B cell (primary cell): ENCODE measurements at places on chromosomes 2 and 18.

GRCh38 chr2:71557321-71557720 lies 104.0 kb downstream of the DYSF start:
- no peak for DNase-seq

DNA sequence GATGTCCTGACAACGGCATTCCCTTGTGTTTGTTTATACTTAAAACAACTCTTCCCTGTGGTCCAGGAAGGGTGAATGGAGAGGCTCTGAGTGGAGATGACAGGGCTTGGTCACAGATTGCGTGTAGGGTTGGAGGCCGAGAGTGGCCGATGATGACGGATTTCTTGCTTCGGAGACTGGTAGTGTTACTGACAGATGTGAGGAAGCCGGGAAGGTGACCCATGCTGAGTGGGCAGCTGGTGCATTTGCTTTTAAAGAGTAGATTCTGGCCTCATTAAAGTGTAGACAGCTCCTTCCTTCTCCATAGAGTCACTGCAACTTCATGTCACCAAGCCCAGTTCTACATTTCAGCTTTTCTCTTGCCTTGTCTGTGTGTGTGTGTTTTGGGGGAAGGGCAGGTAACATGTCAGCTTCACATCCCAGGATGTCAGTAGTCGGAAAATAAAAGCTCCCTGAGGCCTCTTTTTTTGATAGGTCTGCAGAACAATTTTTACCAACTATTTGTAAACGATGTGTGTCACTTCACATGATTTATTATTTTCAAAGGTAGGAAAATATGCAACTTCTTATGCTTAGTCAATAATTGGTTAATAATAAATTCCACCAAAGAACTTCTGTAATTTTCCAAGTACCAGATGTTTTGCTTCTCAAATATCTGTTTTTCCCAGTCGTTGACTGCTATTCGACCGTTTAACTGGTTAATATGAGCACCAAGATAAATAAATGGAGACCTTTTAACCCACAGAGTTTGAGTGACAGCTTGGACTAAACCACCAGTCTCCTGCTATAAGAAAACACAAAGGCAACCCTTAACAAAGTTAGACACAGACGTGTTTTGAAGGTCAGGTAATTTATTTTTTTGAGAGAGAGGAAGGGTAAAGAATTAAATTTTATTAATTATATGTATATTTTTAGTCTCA lies 436.9 kb downstream of the SLC4A3 start:
- DNase-seq: no peak

DNA sequence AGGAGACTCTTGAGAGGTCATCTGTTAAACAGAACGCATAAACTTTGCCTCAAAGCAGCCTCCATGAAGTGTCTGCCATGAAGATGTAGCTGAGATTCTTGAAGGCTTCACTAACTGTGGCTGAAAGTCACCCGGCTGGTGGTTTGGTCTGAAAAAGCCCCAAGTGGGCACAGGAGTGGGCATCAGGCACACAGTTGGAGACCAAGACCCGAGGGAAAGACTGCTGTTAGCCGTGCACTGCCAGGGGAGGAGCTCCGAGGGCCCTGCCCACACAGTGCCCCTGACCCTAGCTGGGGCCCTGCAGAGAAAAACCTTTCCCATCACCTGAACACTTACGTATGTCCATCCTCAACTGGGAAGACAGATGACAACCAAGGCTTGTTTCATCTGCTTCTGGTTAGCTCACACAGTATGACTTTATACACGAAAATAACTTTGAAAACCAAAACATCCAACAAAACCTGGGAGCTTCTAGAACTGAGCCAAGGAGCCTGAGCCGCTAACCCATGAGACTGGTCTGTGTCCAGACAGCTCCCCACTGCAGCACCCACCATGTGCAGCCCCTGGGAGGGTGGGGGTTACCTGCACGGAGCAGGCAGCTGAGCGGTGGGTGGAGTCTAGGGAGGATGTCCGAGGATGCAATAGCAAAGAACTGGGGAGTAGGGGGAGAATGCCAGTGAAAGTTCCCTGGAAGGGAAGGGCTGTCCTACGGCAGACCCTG lies 15.4 kb downstream of the HJURP start:
- DNase-seq: no peak

GRCh38 chr2:9020267-9020666 lies 16.8 kb upstream of the MBOAT2 start:
- DNase-seq: no peak

- peak; percentile 72 for DNase-seq
Observed at GRCh38 chr2:24885221-24886125, 34.6 kb downstream of the ADCY3 start.

GRCh38 chr2:158553257-158553656 lies 96.5 kb downstream of the PKP4 start:
- DNase-seq: no peak

- no peak for DNase-seq
Observed at GRCh38 chr18:10131460-10132395, 217.9 kb downstream of the VAPA start.

GRCh38 chr2:175036582-175037018 lies 31.4 kb upstream of the CHN1 start:
- DNase-seq: peak; percentile 45

DNA sequence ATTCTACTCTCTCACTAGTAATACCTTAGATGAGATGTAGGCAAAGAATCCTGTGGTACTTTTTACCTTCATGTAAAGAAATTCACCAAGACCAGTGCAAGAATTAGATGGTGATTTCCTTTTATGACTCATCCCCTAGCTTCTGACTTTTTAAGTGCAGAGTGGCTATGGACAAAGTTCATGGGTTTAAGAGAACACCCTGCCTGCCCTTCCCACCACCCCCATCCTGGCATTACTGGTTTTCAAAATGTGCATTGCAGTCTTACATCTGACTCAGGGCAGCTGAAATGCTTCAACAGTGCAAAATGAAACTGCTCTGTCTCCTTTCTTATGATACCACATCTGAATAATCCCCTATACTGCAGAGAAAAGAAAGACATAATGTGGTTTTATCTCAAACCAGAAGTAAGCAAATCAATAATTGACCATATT lies 22.6 kb downstream of the MAIP1 start:
- no peak for DNase-seq

DNA sequence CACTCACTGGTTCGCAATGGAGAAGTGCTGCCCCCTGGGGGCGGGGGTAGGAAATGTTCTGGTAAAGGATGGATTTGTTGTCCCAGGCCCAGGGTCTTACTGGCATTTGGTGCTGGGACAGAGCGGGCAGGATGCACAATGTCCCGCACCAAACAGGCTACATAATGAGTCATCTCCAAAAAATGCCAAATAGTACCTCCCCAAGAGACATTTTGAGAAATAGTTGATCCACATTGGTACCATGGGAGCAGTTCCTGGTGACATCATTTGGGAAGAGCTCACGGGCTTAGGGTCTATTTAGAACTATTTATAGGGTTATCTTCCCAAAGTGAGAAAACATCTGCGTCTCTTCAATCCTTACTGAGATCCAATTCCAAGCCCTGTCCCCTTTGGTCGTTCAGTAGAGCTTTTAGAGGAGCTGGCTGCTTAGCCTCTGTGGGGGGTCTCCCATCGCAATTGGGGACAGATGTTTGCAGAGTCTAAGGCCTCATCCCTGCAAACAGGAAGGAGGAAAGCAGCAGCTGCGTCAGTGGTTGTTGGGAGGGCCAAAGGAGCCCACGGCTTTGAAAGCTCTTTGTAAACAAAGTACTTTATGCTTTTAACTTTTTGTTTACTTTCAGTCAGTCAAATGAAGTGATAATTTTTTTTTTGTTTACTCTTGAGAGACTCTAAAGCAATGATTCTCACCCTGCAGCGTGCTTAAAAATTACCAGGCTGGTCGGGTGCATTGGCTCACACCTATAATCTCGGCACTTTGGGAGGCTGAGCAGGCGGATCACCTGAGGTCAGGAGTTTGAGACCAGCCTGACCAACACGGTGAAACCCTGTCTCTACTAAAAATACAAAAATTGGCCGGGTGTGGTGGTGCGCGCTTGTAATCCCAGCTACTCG lies 49.3 kb downstream of the GREB1 start:
- DNase-seq: peak; percentile 56

DNA sequence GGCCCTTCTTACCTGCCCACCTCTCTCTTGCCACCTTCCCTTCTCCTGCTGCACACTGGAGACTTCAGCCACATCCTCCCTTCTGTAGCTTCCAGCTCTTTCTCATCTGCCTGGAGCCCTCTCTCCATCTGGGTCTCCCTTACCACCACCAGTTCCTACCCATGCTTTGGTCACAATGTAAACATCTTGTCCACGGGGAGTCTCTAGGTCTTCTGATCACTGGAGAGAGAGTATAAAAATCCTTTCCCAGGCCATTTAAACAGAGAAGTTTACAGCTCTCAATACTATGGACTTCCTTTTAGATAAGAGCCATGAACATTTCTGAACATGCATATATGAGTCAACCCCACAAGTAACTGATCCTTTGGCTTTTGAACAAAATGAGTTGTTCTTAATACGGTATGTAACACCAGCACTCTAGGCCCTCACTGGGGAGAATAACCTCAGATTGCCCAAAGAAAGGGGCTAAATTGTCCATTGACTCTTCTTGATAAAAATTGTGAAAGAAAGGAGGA lies 5.8 kb downstream of the ARHGAP25 start:
- DNase-seq: peak; percentile 6

DNA sequence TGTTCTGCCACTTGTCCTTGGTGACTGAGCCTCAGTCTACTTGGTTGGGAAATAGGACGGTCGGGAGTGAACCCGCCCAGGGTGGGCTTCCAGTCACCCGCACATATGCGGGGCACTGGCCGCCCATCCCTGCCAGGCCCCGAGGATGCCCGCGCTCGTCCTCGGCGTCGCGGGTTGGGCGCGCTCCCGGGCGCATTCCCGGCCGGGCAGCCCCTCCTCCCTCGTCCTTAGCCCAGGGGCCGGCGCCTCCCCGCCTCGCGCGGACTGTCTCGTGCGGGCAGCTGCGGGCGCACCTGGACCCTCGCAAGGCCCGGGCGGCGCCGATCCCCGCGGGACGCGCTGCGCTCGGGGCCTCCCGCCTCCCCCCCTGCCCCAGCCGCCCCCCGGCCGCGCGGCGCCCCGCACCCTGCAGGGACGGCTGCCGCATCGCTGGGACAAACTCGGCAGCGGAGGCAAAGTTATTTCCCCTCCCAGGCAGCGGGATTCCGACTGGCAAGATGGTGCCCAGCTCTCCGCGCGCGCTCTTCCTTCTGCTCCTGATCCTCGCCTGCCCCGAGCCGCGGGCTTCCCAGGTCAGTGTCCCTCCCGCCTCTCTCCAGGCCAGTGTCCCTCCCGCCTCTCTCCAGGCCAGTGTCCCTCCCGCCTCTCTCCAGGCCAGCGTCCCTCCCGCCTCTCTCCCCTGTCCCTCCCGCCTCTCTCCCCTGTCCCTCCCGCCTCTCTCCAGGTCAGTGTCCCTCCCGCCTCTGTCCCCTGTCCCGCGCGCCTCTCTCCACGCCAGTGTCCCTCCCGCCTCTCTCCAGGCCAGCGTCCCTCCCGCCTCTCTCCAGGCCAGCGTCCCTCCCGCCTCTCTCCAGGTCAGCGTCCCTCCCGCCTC lies at the start of gene FBLN7:
Gene FBLN7, plus strand, starts transcription at position 227 of the 874 bp plus-strand sequence. Its CDS starts 271 bp downstream, at position 498.
- no peak for DNase-seq

DNA sequence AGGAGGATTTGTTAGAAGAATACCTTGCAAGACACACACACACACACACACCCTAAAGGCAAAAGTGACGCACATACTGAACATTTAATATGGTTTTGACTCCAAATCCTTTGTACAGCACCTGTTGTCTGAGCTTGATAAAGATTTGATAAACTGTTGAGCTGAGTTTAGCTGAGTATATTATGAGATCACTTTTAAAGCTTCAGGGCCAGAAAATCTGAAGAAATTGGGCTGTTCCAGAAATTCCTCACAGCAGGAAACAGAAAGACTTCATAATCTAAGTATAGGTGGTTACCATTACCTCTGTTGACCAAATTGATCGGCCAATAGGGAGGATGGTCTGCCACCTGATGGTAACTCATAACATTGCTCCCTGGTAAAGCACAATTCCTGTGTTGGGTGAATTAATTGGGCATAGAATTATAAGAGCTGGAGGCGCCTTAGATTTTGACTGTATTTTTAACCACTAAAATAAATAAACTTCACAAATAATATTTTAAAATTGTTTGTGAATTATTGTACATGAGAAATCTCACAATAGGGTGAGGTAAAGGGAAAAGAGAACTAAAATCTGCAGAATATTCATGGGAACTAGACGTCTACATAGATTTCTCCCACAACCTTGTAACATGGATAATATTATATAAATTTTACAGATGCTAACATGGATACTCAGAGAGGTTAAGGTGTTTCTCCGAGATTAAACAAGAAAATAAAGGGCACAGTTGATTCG lies 21.8 kb upstream of the RPIA start:
- DNase-seq: peak; percentile 72

DNA sequence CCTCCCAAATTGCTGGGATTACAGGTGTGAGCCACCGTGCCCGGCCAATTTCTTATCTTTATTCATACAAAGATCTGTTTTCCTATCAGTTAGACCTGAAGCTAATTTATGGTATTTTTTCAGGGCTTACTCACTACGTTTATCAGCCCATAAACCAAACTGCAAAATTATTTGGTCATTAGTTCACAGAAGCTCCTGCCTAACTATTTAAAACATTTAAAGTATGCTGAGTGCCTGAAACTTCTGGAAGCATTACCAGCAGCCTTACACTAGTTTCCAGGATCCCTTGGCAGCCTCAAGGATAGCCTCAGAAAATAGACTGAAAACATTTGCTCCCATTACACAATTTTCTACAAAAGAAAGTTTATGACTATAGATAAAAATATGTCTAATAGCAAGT lies 68.8 kb downstream of the GALNT13 start:
- no peak for DNase-seq

DNA sequence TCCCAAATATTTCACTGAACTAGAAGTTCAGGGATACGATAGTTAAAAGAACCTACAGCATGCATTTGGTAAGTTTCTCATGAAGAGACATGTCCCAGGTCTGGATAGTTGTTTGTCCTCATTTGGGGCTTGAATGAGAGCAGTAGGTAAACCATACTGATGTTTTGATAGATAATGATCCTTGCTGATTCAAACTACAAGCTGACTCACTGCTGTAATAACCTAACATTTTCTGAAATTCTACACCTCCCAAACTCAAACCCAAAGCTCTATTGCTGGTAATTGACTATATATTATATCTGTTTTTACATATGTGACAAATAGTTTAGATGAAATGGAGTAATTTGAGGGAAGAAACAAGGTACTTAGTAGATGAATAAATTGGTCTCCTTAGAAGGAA lies 154.1 kb upstream of the BOD1L2 start:
- no peak for DNase-seq

GRCh38 chr18:57806978-57807285 lies 3.8 kb upstream of the ATP8B1 start:
- DNase-seq: no peak

DNA sequence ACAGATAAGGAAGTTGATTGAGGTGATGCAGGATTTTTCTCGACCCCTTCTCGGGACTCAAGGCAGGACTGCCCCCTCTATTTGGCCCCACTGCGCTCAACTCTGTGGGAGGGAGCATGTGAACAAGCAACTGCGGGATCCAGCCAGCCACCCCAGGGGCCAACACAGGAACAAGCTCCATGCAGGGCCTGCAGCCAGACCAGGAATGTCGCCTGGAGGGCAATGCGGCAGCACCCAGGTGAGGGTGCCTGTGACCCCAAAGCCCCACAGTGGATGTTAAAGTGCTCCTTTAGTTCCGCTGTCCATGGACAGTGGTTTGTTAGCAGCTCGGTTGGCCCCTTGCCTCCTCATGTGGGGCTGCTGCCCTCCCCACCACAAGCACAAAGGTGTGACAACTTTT lies 57.1 kb downstream of the HRH4 start:
- no peak for DNase-seq
